ENCODE measurements at places on chromosomes 4 and X.

DNA sequence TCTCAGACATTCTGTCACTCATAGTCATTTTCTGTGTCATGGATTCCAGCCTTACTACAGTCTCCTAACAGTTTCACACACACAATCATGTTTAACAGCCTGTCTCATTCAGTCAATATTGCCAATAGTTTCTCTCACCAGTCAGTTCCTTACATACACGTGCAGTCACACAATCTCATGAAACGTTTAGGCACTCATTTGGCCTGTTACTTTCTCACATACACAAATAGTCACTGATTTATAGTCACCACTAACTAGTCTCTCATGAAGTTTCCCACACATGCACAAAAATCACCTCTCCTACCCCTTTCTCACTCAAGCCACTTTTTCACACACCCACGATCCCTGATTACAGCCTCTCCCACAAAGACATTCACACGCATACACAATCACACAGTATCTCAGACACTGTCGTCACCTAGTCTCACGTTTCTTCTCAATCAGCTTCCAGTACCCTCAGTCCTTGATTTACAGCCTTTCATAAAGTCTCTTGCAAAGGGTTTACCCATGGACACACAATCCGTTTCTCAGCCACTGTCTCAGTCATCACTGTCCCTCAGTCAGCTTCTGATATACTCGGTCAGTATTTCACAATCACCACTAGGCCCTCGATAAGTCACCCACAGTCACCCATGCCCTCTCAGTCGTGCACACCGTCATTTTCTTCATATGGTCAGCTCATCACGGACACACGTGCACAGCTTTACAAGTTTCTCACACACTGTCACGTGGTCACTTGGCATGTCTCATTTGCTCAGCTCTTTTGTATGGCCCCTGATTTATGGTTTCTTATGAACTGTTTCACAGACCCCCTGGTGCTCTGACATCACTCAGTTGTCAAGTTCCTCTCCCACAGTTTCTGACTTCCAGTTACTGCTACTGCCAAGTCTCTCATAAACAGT is 4.2 kb upstream of the CFP start:
- no peak for DNase-seq

- DNase-seq = no peak
Observed at GRCh38 chr4:111959222-111959621, 186.0 kb upstream of the FAM241A start.

GRCh38 chr4:20251031-20251795 is 492 bp upstream of the SLIT2 start:
- DNase-seq = no peak

DNA sequence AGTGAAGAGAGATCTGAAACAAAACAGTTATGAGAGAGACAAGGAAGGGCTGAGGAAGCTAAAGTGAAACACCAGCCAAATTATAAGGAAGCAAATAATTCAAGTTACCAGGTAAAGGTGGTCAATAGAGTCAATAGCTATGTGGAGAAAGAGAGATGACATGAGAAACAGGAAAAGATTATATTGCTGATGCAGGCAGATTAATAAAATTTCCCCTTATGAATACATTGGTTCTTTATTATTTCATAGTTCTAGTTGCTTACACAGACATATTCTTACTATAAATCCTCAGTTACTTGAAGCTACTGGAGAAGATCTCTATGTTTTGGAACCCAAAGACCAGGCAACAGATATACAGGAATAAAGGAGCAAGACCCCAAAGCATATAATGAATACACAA is 273.7 kb upstream of the CTSO start:
- DNase-seq = no peak

- no peak for DNase-seq
Observed at GRCh38 chrX:83501530-83501929, 6.6 kb upstream of the POU3F4 start.

DNA sequence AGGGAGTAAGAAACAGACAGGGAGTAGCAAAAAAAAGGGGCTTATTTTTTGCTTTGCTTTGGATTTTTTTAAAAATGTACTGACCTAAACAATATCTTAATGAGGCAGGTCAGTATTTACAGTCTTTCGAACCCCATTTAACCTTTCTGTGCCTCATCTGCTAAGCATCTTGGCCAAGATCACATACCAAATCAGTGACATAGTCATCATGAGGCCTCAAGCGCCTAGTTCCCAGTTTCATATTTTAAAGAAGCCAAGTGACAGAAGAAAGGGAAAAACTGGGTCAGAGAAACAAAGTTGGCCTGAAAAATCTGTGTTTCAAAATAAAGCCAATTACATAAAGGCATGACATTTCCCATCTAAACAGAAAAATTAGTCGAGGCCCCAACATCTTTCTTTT is 94.6 kb upstream of the WDR44 start:
- DNase-seq = no peak

DNA sequence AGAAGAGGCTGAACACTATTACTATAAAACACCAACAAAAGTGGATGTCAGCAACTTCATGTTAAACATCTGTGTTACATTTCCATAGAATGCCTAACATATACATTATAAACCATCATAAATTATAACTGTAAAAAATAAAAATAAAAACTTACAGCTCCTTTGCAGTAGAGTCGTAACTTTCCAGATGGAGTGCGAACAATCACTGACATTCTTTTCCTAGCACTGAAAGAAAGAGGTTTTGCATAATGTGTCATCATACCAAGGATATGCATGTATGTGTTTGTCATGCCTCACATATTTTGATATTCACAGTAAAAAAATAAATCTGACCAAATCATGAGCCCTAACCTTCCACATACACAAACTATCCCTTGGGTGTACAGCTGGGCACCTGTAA is 113.1 kb downstream of the ATP8A1 start:
- no peak for DNase-seq

- no peak for DNase-seq
Observed at GRCh38 chr4:8556341-8557150, 23.6 kb upstream of the GPR78 start.

- peak; percentile 53 for DNase-seq
Observed at GRCh38 chrX:102339312-102340298, 92.6 kb downstream of the NXF2 start.

DNA sequence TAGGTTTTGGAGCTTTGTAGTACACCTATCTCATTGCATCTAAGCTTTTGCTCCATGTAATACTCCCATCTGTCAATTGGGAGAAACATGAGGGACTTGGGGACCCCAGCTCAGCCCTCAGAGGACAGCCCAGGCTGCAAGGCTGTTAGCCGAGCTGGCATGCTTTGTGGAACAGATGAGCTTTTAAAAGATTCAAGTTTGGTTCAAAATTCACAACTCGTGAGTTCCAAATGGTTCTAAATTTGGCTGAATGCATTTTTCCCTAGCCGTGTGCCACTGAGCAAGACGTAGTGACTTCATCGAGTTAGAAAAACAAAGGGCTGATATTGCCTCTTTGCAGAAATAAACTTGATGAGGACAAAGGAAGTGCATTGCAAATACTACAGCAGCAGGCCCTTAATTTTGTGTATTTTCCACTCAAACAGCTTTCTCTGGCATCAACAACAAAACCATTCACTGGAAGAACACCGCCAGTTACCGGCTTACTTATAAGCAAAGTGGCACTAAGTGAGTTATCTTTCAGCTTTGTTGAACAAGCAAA is 165.0 kb upstream of the HS3ST1 start:
- no peak for DNase-seq

DNA sequence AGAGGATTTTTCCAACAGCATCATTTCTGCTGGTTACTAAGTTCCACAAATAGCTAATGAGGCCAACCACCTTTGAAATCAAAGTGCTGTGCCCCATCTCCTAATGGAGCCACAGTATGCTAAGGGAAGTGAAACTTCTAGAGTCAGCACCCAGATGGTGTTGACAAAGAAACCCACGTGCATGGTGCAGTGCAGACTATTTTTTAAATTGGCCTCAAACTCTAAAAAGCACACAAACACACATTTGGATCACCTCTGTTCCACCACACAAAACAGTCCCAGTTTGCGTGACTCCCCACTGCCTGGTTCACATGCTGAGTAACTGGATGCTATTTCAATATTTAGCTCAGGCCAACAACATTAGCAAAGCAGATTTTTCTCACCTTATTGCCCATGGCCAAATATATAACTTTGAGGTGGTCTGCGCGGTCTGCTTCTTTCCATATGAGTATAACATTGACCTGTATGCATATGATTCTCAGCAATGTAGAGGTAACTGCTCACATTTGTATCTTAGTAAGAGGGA is 69.9 kb downstream of the AMELX start:
- peak; percentile 47 for DNase-seq

GRCh38 chr4:27474691-27475090 is 614.0 kb downstream of the STIM2 start:
- DNase-seq = no peak

Measured in CD4-positive, alpha-beta T cell treated with Interleukin-4 for 1 hour (primary cell).